ENCODE measurements at places on chromosomes 7 and 10. TPM values are rescaled to one million over a fixed set of nuclear protein-coding genes. Genes with fewer than 3 reads are reported as not detected.

The CPA4 gene
- 0.25 TPM for total RNA-seq

The ZNF37A gene
- total RNA-seq: 10.8 TPM

GRCh38 chr10:63343476-63343875, 122.3 kb downstream of the JMJD1C start:
- DNase-seq: no peak

The TACR2 gene
- 0.27 TPM for total RNA-seq

The PDE6C gene
- not detected for total RNA-seq

The AGMO gene
- 0.04 TPM for total RNA-seq

The C7orf57 gene
- 0.34 TPM for total RNA-seq

- DNase-seq: no peak
These were observed 46.0 kb downstream of the ZNF777 start for GRCh38 chr7:149414745-149415390.

DNA sequence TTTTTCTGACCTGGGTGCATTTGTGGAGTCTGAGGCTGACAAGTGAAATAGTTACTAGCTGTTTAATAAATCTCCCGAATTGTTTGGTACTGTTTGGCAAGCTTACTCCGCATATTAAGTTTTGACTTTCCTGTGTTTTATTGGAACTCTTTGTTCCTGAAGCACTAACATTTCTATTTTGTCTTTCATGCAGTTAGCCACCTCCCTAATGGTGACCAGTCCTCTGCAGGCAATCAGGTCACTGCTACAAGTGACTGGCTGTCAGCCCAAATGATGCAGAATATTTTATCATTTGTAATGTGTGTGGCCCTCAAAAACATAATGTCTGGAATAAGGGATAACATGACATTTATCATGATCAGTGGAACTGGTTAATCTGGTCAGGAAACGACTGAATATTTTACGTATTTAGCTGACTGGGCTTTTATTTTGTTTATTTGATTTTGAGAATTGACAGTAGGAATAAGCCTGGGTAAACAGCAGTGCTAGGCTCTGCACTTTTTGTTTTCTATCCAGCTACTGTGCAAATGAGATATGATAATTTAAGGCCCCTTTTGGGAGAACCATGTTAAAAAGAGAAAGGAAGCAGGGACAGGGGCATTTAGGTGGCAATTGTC, 82.9 kb downstream of the ST7 start:
- no peak for DNase-seq

- DNase-seq: no peak
These were observed 103.8 kb upstream of the APBB1IP start for GRCh38 chr10:26334232-26334931.

DNA sequence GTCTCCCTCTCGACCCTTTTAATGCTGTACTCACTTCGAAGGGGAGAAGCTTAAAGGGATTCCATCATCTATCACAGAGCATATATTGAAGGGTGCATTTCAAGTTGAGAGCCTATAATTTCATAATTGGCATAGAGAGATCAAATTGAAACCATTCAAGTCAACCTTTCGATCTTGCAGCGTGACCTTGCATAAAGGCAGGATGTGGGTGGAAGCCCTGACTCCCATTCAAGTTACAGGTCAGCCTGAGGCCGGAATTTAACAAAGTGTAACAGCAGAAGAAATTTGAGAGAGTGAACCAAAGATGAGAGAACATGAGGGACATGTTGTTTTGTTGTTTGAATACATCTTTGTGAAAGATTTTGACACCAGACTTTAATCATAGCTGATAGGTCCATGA, 195.3 kb upstream of the TPK1 start:
- no peak for DNase-seq

DNA sequence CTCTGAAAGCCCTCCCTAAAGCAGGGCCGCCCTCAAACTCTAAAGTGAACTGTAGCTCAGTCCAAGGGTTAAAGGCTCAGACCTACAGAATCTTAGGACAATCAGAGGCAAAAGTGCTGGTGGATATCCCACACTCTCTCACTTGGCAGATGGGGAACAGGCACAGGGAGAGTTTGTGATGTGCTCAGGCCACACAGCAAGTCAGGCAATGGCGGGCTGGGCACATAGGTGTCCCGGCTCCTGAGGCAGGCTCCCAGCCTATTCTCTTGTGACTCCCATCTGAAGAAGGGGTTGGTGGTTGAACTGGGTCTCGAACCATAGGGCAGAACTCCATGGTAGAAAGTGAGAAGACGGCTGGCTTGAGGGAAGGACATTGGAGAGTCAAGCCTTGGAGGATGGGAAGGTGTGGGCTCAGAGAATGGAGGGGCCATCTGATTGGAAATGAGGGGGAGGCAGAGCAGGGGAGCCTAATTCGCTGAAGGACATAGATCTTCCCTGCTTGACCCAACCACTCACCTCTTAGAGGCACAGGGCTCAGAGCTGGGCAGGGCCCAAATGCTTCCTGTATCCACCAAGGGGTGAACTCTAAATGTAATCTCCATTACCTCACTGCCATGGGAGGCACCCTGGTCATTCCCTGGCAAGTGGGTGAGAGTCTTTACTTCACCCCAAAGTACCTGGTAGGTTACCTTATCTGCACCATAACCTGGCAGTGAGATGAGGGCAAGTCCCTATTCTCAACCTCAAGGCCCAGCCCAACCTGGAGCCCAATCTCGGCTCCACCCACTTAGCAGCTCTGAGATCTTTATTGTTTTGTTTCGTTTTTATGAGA, 4.9 kb upstream of the ZMIZ1 start:
- DNase-seq: no peak

GRCh38 chr7:81213394-81213793, 294.5 kb upstream of the SEMA3C start:
- DNase-seq: no peak

The OAT gene
- 56.1 TPM for total RNA-seq

- no peak for DNase-seq
These were observed 49.3 kb downstream of the JAKMIP3 start for GRCh38 chr10:132114953-132115520.

- no peak for DNase-seq
These were observed 4.9 kb upstream of the DPYSL4 start for GRCh38 chr10:132181691-132182425.

DNA sequence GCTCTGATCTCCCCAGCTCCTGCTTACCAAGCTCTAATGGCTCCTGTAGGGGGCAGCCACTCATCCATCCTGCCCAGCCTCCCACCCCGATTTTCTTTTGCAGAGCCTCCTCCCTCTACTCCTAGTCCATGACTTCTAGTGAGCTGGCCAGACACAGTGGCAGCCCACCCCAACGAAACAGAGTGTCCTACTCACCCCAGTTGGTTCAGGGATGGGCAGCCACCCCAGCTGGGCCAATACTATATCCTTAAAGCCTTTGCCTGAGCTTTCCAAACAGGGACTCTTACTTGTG, 77.1 kb downstream of the GRID1 start:
- no peak for DNase-seq

The PAPSS2 gene
- total RNA-seq: 11.4 TPM

The CDNF gene
- 1.9 TPM for total RNA-seq

- DNase-seq: no peak
These were observed 15.4 kb downstream of the SEC24C start for GRCh38 chr10:73759512-73760115.

The AKR1C8 gene
- total RNA-seq: 0.21 TPM

- DNase-seq: no peak
These were observed 107.4 kb downstream of the ATXN7L1 start for GRCh38 chr7:105768898-105769507.

The EMX2 gene
- 4.1 TPM for total RNA-seq

GRCh38 chr10:59131666-59132065, 44.8 kb upstream of the PHYHIPL start:
- no peak for DNase-seq

The ZNF727 gene
- not detected for total RNA-seq

- no peak for DNase-seq
These were observed 1.8 kb downstream of the RP9 start for GRCh38 chr7:33107136-33108066.

GRCh38 chr7:96899108-96899507, 106.2 kb upstream of the DLX6 start:
- no peak for DNase-seq

The KLLN gene
- 1.0 TPM for total RNA-seq

GRCh38 chr10:44572146-44572545, 187.2 kb upstream of the CXCL12 start:
- DNase-seq: no peak

DNA sequence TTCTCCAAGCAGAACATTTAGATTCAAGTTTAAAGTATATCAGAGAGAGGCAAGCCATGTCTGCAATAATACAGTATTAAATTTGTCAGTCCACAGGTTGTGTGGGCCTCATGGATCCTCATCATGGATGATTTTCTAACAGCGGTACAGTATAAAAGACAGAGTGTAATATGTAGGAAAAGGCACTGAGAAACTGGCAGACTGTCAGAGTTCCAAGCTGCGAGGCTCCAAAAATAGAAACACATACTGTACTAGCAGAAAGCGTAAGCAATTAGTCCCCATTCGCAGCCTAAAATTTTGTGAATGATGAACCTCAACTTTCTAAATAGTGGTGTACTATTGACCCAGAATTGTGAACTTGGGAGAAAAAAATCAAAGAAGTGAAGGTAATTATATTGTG, 933.3 kb downstream of the XPNPEP1 start:
- no peak for DNase-seq

DNA sequence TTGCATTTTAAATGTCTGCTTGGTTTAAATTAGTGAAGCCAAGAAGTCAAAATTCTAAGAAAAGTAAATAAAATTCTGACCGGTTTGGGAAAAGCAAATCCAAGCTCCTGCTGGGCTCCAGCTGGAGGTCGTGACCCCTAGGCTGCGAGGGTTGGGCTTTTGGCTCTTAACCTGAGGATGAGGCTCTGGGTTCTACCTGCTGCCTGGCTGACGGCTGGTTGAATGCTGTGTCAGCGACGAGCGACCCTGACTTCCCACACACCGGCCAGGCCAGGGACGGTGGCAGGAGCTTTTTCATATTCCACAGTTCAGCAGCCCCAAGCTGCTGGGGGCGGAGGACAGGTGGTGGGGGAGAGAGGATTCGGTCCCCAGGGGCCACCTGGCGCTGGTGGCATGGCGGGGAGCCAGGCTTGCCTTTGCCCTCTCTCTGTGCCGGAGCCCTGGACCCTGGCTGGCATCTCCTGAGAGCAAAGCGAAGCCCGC, 843 bp upstream of the PLPP4 start:
- DNase-seq: no peak

DNA sequence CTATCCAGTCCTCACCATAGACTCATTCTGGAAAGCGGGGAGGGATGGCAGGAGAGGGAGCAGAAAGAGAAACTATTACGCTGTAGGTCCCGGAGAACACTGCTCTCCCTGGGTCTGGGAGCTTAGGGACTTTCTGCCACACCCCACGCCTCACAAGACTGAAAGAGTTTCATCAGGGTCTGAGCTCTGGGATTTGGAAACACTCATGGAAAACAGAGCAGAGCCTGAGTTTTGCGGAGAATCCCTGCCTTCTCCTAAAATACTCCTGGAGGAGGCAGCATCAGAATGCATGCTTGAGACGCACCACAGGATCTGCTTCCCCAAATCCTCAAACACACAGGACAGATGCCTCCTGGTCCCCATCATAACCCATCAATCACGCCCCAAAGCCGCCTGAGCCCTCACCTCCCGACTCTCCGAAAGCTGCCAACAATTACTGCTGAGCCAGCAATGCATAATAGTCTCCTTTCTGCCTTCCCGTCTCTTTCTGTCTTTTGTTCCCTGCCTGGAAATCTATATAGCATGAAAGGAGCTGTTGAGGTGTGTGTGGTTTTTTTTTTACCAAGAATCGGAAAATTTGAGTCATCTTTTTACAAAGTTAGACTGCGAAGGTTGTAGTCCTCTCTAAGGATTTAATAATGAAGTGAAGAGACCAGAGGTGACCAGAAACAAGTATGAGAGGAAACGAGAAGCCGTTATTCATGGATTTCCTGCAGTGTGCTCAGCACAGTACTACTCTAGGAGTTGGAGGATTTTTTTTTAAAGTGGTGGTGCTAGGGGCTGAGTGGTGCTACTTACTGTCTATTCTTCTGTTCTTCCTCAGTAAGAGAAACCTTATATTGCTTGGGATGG, 37.7 kb downstream of the ASB13 start:
- no peak for DNase-seq

GRCh38 chr7:157041004-157041403, 30.5 kb upstream of the MNX1 start:
- DNase-seq: no peak

The TWNK gene
- total RNA-seq: 14.1 TPM

DNA sequence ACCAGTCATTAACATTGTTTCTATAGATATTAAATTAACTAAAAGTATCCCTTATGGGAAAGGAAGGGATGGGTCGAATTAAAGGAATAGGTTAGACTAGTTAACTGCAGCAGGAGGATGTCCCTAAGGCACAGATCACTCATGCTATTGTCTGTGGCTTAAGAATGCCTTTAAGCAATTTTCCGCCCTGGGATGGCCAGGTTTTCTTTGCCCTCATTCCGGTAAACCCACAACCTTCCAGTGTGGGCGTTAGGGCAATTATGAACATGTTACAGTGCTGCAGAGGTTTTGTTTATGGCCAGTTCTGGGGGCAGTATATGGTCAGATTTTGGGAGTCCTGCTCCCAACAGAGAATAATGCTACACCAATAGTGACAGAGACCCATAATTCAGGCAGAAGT, 139.3 kb upstream of the CDK13 start:
- DNase-seq: no peak

DNA sequence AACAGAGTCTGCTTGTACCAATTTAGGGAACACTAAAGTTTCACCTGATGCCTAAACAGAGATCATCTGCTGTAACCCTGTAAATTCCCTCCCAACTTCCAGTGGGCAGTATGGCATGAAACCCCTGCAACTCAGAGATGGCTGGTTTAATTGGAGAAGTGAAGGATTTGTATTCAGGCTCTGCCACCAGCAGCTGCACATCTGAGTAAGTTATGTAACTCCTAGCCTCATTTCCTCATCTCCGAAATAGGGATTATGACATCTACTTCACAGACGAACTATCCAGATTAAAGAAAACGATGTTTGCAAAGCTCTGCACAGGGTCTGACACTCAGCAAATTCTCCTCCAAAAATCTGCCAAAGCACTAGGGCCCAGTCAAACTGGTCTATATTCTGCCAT, 493.0 kb downstream of the KCNMA1 start:
- DNase-seq: no peak

- DNase-seq: no peak
These were observed 409 bp downstream of the DNMBP start for GRCh38 chr10:100009283-100009792.

- DNase-seq: no peak
These were observed 9.9 kb downstream of the DCLRE1A start for GRCh38 chr10:113843972-113844485.

The HSPA12A gene
- total RNA-seq: 13.7 TPM

DNA sequence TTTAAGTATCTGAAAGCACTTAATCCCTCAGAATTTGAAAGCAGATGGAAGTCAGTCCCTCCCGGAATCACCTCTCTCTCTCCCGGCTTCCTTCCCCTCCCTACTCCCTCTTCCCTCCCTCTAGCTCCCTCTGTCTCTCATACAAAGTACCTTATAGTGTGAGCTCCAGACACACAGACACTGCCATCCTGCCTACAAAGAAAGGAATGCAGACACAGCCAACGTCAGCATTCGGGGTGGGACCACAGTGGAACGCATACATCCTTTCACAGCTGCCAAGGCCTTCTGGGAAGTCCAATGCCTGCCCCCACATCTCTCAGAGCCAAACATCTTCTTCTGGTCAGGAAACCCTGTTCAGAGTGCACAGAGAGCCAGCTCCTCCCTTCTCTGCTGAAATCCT, 9.3 kb downstream of the NOD1 start:
- peak; percentile 85 for DNase-seq

GRCh38 chr10:15213461-15213861, 45.0 kb upstream of the NMT2 start:
- DNase-seq: no peak

The CFAP46 gene
- total RNA-seq: 3.8 TPM

Measured in kidney epithelial cell (primary cell).